ENCODE measurements at places on chromosomes 1 and 21. TPM values are rescaled to one million over a fixed set of nuclear protein-coding genes. Genes with fewer than 3 reads are reported as not detected.

GRCh38 chr21:45319461-45320211 lies 31.9 kb upstream of the POFUT2 start:
- no peak overlapping the region for H3K27ac ChIP-seq
- no peak overlapping the region for H3K4me3 ChIP-seq
- DNase-seq, result no peak
- H3K4me1 ChIP-seq, result peaks cover 20% of the 10 kb centered on the region
- H3K36me3 ChIP-seq, result no peaks in the 10 kb centered on the region
- no peaks in the 10 kb centered on the region for H3K27me3 ChIP-seq

- peaks cover 15% of the 10 kb centered on the region for H3K4me1 ChIP-seq
- DNase-seq, result no peak
- no peak overlapping the region for H3K4me3 ChIP-seq
- no peak overlapping the region for H3K27ac ChIP-seq
- H3K36me3 ChIP-seq, result no peaks in the 10 kb centered on the region
Measured at GRCh38 chr1:89802841-89803240, 18.0 kb upstream of the LRRC8D start.

- H3K36me3 ChIP-seq, result no peaks in the 10 kb centered on the region
- H3K27me3 ChIP-seq, result no peaks in the 10 kb centered on the region
- peak; percentile 1 for DNase-seq
Measured at GRCh38 chr1:184289825-184290550, 96.8 kb upstream of the C1orf21 start.

The EXO5 gene
- total RNA-seq, result 6.3 TPM

- H3K36me3 ChIP-seq, result peaks cover 74% of the 10 kb centered on the region
- no peak overlapping the region for H3K4me3 ChIP-seq
- H3K4me1 ChIP-seq, result peaks cover 9% of the 10 kb centered on the region
- H3K27me3 ChIP-seq, result no peaks in the 10 kb centered on the region
Measured at GRCh38 chr1:156257711-156258110, 9.9 kb upstream of the PAQR6 start.

- DNase-seq, result peak; percentile 23
- no peak overlapping the region for H3K27ac ChIP-seq
- H3K4me3 ChIP-seq, result no peak overlapping the region
- H3K27me3 ChIP-seq, result no peaks in the 10 kb centered on the region
- H3K36me3 ChIP-seq, result no peaks in the 10 kb centered on the region
Measured at GRCh38 chr1:52856026-52856425, 13.5 kb downstream of the ZYG11A start.

GRCh38 chr1:207811920-207812720 lies 60.3 kb downstream of the CD46 start:
- peaks cover 24% of the 10 kb centered on the region for H3K4me1 ChIP-seq
- no peak overlapping the region for H3K27ac ChIP-seq
- no peak overlapping the region for H3K4me3 ChIP-seq
- peaks cover 30% of the 10 kb centered on the region for H3K36me3 ChIP-seq

GRCh38 chr1:51642739-51643142 lies 25.8 kb downstream of the OSBPL9 start:
- H3K4me3 ChIP-seq, result no peak overlapping the region
- H3K27ac ChIP-seq, result no peak overlapping the region
- no peak for DNase-seq
- no peaks in the 10 kb centered on the region for H3K36me3 ChIP-seq
- H3K4me1 ChIP-seq, result peaks cover 31% of the 10 kb centered on the region

The AIRE gene
- not detected for total RNA-seq

The CFHR4 gene
- not detected for total RNA-seq

GRCh38 chr1:228334226-228334935 lies 72.3 kb downstream of the TRIM11 start:
- no peaks in the 10 kb centered on the region for H3K36me3 ChIP-seq
- H3K4me1 ChIP-seq, result no peaks in the 10 kb centered on the region
- DNase-seq, result no peak
- H3K4me3 ChIP-seq, result no peak overlapping the region

- no peak overlapping the region for H3K4me3 ChIP-seq
- no peak overlapping the region for H3K27ac ChIP-seq
- DNase-seq, result peak; percentile 74
- peaks cover 15% of the 10 kb centered on the region for H3K4me1 ChIP-seq
Measured at GRCh38 chr1:150820730-150821512, 12.9 kb upstream of the CTSK start.

- peaks cover 3% of the 10 kb centered on the region for H3K36me3 ChIP-seq
- no peak overlapping the region for H3K4me3 ChIP-seq
- DNase-seq, result no peak
Measured at GRCh38 chr1:183200451-183200850, 14.4 kb downstream of the LAMC2 start.

- no peaks in the 10 kb centered on the region for H3K4me1 ChIP-seq
- DNase-seq, result no peak
- no peak overlapping the region for H3K4me3 ChIP-seq
- no peak overlapping the region for H3K27ac ChIP-seq
Measured at GRCh38 chr1:107362468-107363140, 221.8 kb downstream of the NTNG1 start.

The OR2L2 gene
- not detected for total RNA-seq

DNA sequence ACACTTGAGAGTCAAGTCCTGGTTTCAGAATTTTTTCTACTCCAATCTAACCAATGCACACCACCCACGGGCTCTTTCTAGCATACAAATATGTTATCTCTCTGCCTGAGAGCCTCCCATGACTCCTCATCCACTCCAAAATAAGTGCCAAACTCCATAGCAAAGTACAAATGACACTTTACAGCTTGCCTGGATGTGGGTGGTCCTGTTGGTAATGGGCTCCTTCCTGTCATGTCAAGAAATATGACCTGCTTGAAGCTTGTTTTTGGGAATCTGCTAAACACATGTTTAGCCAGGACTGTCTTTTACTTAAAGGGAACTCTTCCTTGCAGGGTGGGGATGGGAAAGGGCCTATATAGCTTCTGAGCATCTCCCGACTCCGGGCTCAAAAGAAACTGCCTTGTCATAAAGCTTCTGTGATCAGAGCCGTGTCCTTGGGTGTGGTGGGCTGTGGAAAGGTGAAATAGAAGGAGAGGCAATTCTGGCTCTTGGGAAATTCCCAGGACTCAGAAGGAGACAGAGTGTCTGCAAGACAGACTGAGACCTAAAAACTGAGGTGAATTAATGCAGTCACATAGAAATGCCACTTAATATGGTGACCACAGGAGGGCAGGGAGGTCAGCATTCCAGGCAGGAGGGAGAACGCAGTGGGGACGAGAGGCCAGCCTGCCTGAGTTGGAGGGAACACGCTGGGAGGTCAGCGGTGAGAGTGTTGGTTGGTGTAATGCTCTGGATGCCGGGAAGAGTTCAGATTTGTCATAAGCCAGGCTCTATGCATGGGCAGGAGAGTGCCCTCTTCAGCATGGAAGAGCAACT lies 6.1 kb upstream of the IGFN1 start:
- H3K27ac ChIP-seq, result no peak overlapping the region
- peaks cover 11% of the 10 kb centered on the region for H3K4me1 ChIP-seq
- H3K36me3 ChIP-seq, result no peaks in the 10 kb centered on the region
- peaks cover 7% of the 10 kb centered on the region for H3K27me3 ChIP-seq
- no peak overlapping the region for H3K4me3 ChIP-seq

The RAB42 gene
- 4.7 TPM for total RNA-seq

DNA sequence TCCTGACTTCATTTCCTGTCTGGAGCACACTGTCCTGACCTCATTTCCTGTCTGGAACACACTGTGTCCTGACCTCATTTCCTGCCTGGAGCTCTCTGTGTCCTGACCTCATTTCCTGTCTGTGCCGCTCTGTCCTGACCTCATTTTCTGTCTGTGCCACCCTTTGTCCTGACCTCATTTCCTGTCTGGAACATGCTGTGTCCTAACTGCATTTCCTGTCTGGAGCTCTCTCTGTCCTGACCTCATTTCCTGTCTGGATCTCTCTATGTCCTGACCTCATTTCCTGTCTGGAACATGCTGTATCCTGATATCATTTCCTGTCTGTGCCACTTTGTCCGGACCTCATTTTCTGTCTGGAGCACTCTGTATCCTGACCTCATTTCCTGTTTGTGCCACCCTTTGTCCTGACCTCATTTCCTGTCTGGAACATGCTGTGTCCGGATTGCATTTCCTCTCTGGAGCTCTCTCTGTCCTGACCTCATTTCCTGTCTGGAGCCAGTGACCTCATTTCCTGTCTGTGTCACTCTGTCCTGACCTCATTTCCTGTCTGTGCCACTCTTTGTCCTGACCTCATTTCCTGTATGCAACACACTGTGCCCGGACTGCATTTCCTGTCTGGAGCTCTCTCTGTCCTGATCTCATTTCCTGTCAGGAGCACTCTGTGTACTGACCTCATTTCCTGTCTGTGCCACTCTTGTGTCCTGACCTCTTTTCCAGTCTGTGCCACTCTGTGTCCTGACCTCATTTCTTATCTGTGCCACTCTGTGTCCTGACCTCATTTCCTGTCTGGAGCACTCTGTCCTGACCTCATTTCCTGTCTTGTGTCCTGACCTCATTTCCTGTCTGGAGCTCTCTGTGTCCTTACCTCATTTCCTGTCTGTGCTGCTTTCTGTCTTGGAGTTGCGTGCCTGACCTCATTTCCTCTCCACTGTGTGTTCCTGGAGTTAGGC lies 27.6 kb downstream of the SKI start:
- peak overlapping the region; percentile 8 for H3K27ac ChIP-seq
- H3K36me3 ChIP-seq, result peaks cover 13% of the 10 kb centered on the region
- H3K27me3 ChIP-seq, result no peaks in the 10 kb centered on the region
- DNase-seq, result peak; percentile 59

- no peak overlapping the region for H3K27ac ChIP-seq
- no peaks in the 10 kb centered on the region for H3K27me3 ChIP-seq
- DNase-seq, result no peak
- H3K4me3 ChIP-seq, result no peak overlapping the region
- H3K4me1 ChIP-seq, result no peaks in the 10 kb centered on the region
Measured at GRCh38 chr1:80214888-80215540, 1208.5 kb upstream of the ADGRL4 start.

DNA sequence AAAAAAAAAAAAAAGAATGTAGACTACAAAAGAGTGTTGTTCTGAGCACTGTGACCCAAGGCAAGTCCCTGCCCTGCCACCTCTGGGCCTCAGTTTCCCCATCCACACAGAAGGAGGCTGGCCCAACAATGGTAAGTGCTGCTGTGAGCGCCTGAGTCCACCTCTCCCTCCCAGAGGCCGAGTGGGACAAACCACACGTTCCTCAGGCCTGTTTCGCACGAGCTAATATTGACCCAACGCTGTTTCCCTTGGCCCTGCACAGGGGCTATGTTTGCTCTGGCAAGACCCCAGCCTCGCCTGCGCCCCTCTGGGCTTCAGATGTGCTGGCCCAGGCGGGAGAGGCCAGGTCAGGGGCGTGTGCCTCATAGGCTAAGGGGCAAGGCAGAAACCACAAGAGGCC lies 12.6 kb upstream of the LAPTM5 start:
- no peaks in the 10 kb centered on the region for H3K36me3 ChIP-seq
- DNase-seq, result no peak
- no peak overlapping the region for H3K27ac ChIP-seq
- H3K4me3 ChIP-seq, result no peak overlapping the region

DNA sequence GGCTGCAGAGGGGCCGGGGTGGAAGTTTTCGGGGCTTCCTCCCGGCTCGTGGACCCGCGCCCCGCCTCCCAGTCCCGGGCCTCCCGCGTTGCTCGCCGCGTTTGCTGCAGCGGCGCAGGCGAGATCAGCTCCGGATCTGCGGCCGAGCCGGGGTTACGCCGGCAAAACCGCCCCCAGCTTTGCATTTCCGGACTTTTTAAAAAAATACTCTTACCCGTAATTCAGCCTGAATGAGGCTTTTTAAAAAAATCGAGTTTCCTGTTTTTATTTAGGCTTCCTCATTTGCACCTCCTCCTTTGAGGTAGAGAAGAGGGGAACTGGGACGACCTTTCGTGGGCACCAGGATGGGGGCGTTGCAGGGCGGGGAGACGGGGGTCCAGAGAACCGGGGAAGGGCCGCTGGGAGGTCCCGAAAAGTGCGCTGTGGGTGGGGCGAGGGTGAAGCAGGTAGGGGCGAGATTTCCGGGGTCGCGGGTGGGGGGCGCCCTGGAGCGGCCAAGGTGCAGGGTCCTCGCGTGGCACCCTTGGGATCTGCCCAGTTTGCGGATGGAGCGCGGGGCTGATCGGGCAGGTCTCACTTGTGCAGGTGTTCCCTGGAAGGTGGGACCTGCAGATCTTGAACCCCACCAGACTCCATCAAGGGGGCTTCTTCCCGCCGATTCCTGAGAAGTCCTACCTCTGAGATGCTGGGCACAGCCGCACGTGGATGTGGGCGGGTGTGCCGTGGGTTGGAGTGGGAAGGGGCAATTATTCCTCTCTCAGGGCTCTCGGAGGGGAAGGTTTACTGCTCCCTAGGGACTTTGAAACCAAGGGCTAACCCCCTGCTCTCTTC lies 1.1 kb downstream of the PIK3CD start:
- H3K27me3 ChIP-seq, result peaks cover 28% of the 10 kb centered on the region
- no peak overlapping the region for H3K27ac ChIP-seq
- H3K4me1 ChIP-seq, result no peaks in the 10 kb centered on the region
- peak overlapping the region; percentile 62 for H3K4me3 ChIP-seq
- no peaks in the 10 kb centered on the region for H3K36me3 ChIP-seq

DNA sequence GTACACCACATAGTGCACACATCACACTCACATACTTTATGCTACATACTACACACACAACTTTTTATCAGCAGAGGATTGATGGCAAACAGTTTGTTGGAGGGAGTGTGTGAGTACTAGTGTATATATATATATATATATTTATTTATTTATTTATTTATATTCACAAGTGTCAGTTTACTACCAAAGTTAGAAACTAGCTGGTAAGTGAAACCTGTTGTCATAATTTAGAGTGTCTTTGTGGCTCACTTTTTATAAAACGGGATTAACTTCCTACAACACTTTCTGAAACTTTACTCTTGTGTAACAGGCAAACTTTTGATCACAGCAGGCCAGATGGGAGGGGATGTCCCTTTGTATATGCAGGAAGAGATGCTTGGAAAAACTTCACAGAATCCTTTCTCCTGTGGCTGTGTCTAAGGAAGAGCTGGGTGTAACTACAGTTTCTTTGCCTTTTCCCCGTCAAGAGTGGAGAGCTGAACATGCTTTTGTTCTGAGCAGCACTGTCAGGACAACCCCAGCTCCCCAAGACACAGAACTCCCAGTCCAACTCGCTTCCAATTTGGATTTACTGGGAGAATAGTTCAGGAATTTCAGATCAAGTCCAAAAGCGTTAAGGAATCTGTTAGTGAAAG lies 1.9 kb upstream of the SAMD13 start:
- H3K27ac ChIP-seq, result peak overlapping the region; percentile 80
- H3K27me3 ChIP-seq, result no peaks in the 10 kb centered on the region
- H3K36me3 ChIP-seq, result no peaks in the 10 kb centered on the region
- DNase-seq, result no peak

- no peak overlapping the region for H3K27ac ChIP-seq
- no peak for DNase-seq
- H3K36me3 ChIP-seq, result no peaks in the 10 kb centered on the region
Measured at GRCh38 chr1:40784141-40784770, 669 bp downstream of the KCNQ4 start.

- DNase-seq, result no peak
- no peak overlapping the region for H3K27ac ChIP-seq
- peaks cover under 1% of the 10 kb centered on the region for H3K36me3 ChIP-seq
- H3K27me3 ChIP-seq, result no peaks in the 10 kb centered on the region
- H3K4me1 ChIP-seq, result no peaks in the 10 kb centered on the region
Measured at GRCh38 chr1:178899402-178899801, 28.5 kb upstream of the ANGPTL1 start.

- no peaks in the 10 kb centered on the region for H3K27me3 ChIP-seq
- no peak for DNase-seq
- H3K27ac ChIP-seq, result no peak overlapping the region
Measured at GRCh38 chr1:233368789-233369130, 41.2 kb downstream of the MAP3K21 start.

The ANGPTL3 gene
- not detected for total RNA-seq

The LCE7A gene
- total RNA-seq, result not detected
